Fibroblast of pulmonary artery (primary cell): ENCODE measurements at places on chromosomes 3 and 15.

GRCh38 chr3:190728574-190729246, 133.8 kb downstream of the GMNC start:
- DNase-seq: no peak

DNA sequence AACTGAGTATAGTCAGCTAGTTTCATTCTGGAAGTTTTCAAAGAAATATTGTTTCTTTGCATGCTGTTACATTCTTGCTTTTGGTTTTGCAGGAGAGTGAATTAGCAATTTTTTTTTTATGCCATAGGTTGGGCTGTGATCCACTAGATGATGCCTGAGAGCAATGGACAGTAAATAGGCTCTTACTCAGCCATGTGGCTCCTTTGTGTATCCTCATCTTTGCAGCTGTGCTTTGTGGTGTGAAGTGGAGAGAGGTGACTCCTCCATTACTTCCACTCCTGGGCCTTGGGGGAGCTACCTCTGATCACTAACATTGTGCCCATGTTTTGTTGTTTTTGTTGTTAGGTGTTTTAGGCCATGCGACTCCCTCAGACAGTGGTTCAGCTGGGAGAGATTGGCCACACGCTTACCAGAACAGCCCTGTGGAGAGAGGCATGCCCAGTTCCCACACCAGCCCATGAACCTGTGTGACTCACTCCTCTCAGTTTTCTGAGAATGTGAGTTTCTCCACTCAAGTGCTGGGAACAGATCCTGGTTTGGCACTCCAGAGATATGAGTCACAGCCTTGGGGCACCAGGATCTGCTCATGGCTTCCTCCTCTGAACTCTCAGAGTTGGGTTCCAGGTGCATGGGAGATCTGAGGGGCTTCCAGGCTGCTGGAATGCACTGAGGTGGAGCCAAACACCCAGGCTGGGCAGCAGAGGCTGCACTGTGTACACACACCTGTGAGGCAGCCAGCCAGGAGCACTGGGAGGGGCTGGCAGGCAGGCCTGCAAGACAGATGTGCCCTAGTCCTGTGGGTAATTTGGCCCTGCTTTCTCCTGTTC, 785.3 kb downstream of the ROBO2 start:
- DNase-seq: peak; percentile 66

GRCh38 chr15:83111149-83111548, 3.7 kb downstream of the TM6SF1 start:
- no peak for DNase-seq

DNA sequence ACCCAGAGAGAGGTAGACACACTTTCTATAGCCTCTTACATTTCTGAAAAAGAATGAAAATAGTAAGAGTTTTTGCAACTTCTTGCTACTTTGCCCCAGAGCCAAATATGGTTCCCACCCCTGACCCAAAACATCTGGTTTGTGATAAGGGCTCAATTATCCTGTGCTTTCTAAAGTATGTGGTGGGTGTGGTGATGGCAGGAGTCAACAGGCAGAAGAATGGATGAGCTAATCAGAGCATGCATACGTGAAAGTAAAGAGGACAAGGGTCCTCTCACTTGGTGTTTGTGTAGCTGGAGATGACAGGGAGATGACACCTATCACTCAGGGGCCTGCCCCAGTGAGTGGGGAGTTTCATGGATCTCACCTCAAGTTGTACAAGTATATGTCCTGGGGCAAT, 19.1 kb downstream of the KBTBD8 start:
- peak; percentile 52 for DNase-seq

GRCh38 chr3:171828902-171829770, 14.0 kb upstream of the TMEM212 start:
- DNase-seq: peak; percentile 72

DNA sequence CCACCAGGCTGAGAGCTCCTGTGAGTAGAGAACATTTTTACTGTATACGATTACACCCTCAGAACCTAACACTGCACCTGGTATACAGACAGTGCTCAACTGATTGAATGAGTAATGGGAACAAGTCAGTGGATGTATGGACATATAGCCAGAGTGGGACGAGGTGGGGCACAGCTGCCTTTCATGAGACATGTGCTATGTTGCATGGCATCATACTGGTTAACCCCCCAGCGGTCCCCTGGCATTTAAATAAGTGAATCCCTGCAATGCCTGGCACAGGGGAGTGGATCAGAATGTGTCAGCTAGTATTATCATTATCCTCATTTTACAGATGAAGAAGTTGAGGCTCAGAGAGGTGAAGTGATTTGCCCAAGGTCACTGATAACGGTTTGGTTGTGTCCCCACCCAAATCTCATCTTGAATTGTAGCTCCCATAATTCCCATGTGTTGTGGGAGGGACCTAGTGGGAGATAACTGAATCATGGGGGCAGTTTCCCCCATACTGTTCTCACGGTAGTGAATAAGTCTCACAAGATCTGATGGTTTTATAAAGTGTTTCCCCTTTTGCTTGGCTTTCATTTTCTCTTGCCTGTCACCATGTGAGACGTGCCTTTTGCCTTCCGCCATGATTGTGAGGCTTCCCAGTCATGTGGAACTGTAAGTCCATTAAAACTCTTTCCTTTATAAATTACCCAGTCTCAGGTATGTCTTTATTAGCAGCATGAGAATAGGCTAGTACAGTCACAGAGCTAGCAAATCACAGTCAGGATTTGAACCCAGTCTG, 56.0 kb upstream of the ATP2B2 start:
- no peak for DNase-seq

DNA sequence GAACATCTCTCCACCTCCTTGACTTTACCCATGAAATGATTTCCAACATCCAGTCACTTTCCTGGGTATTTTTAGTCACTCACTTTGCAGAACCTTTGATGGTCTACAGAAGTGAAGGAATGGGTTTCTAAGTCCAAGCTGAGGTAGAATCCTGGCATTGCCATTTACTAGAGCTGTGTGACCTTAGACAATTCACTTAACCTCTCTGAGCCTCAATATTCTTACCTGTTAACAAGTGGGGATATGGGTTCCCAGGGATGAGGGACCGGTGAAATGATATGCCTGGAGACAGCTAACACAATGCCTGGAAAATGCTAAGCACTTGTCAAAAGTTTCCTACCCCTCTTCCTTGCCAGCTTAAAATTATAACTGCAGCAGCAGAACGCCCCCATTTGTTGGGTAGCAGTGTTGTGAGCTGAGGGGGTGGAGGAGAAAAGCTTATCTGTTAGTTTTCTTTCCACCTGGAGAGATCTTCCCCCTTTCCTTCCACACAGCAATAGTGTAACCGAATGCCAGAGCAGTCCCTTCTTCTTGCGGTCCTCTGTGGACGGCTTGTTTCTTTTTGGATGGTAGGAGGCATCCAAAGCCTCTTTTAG, 319.2 kb upstream of the LRRFIP2 start:
- no peak for DNase-seq

GRCh38 chr3:161598639-161599038, 102.0 kb downstream of the OTOL1 start:
- DNase-seq: no peak

- DNase-seq: no peak
Observed at GRCh38 chr3:185637388-185637787, 51.3 kb downstream of the SENP2 start.

DNA sequence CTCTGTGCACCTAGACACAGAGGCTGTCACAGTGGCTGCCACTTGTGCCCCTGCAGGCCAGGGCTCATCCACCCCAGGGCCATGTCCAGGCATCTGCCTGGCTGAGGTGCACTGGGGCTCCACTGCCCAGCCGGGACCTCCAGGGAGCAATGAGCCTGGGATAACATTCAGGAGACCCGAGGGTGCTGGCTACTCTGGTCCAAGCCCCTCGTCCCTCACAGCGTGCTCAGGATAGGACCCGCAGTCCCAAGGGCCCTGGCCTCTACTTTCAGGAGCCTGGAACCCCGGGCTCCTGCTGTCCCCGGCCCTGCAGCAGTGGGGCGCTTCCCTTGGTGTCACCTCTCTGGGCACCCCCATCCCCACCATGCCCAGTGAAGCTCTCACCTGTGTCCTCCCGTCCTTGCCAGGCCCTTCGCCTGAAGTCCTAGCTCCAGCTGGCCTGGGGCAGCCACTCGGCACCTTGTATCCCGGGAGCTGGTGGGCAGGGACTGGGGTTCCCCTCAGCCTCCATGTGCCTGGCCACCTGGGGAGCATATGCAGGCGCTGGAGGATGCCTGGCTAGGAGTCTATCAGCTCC, 157.8 kb downstream of the NSMCE3 start:
- no peak for DNase-seq

DNA sequence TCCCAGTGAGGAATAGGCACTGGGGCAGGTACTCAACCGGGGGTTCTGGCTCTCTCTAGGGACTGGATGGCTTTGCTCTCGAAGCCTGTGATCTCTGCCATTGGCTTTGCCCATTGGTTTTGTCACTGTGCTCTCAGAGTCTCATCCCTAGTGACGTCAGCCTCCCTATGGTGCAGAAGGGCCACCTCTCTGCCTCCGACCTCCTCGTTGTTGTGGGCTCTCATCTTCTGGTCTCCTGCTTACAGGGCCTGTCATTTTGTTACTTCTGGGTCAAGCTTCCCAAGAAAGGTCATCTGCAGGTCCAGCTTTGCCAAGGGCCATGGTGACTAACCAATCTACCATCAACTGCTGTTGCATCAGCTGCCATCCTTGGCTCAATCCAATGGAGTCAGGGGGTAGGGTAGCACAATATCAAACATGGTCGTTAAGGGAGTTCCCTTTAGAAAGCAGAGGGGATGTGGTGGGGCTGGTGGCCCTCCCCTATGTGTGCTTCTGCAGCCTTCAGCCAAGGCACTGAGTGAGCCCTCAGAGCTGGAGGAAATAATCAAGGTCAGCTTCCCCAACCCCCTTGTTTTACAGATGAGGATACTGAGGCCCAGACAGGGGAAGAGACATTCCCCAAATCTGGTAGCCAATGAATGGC, 13.4 kb upstream of the RAD18 start:
- DNase-seq: no peak
